CD14-positive monocyte (primary cell): ENCODE measurements at places on chromosomes 1 and 21. TPM values are rescaled to one million over a fixed set of nuclear protein-coding genes. Genes with fewer than 3 reads are reported as not detected.

TTC22 gene
- not detected for polyA plus RNA-seq

LRRN2 gene
- polyA plus RNA-seq = not detected

C1QB gene
- 3.9 TPM for polyA plus RNA-seq

MYCL gene
- 74.7 TPM for polyA plus RNA-seq

ACKR1 gene
- polyA plus RNA-seq = 0.14 TPM

SYTL1 gene
- polyA plus RNA-seq = 44.6 TPM

KHDRBS1 gene
- polyA plus RNA-seq = 32.1 and 40.7 TPM in 2 replicates

PADI3 gene
- polyA plus RNA-seq = not detected

DNASE2B gene
- polyA plus RNA-seq = not detected in 2 replicates

TMEM201 gene
- polyA plus RNA-seq = 0.37 TPM

KIFAP3 gene
- polyA plus RNA-seq = 4.7 TPM

CASQ2 gene
- polyA plus RNA-seq = not detected

HTR6 gene
- polyA plus RNA-seq = not detected

OVAAL gene
- polyA plus RNA-seq = not detected in 2 replicates

OR14K1 gene
- polyA plus RNA-seq = not detected in 2 replicates

PDC gene
- polyA plus RNA-seq = not detected in 2 replicates

KAZN gene
- polyA plus RNA-seq = not detected in 2 replicates
